K562 (cell line): ENCODE measurements at places on chromosomes 2 and 18.

DNA sequence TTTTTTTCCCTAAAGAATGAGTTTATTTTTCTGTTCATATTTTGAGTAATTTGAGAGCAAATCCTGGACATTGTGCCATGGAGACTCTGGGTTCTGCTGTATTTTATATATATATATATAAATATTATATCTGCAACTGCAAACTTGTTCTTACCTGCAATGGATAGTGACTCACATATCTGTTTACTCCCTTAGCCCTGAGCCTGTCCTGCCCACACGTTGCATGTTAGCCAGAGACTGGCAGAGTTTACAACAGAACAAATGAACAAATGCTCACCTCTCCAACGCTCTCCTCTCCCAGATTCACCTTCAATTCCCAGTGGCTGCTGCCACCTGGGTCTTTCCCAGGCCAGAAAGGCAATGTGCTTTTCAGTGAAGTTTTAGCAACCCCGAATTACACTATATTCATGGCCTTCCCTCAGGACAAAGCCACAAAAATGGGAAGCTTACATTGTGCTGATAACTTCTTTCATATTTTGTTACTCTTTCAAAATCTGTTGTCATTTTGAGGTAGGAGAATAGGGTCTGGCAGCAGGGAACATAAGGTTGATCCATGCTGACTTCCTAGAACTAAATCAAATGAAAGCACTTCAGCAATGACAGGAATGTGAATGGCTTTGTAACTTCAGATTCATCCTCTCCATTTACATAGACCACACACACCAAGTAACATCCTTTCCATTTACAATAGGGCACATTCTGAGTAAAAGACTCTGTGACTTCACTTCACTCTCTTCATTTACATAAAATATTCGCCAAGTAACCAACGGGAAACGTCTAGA, 105.4 kb upstream of the FAM110C start:
- no peak for DNase-seq

GRCh38 chr2:239928391-239929350, 96.5 kb downstream of the NDUFA10 start:
- DNase-seq = no peak

DNA sequence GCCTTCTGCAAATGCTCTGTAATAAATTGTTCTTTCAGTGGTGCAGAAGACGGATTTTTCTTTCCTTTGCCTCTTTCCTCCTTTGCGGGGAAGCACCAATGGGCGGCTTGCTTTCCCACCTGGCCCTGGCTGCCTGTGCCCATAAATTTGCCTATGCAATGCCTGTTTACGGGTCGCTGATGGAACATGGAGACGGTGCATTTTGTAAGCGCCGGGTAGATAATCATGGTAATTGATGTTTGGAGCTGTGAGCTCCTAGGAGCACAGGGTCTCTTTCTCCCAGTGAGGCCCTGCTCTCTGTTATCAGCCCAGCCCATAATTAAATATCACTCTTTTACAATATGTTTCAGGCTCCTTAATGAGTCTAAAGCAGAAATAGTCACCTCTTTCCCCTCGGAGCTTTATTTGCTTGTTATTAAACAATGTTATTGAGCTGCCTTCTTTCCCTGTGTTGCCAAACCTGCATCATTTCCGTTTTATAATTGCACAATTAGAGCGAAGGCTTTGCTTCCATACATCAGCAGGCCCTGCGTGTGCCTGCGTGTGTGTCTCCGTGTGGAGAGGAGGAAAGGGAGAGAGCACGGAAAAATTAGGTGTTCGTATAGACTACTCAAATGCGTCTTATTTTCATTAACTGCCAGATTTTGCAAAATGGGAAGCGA, 437.4 kb upstream of the POU3F3 start:
- DNase-seq = no peak

DNA sequence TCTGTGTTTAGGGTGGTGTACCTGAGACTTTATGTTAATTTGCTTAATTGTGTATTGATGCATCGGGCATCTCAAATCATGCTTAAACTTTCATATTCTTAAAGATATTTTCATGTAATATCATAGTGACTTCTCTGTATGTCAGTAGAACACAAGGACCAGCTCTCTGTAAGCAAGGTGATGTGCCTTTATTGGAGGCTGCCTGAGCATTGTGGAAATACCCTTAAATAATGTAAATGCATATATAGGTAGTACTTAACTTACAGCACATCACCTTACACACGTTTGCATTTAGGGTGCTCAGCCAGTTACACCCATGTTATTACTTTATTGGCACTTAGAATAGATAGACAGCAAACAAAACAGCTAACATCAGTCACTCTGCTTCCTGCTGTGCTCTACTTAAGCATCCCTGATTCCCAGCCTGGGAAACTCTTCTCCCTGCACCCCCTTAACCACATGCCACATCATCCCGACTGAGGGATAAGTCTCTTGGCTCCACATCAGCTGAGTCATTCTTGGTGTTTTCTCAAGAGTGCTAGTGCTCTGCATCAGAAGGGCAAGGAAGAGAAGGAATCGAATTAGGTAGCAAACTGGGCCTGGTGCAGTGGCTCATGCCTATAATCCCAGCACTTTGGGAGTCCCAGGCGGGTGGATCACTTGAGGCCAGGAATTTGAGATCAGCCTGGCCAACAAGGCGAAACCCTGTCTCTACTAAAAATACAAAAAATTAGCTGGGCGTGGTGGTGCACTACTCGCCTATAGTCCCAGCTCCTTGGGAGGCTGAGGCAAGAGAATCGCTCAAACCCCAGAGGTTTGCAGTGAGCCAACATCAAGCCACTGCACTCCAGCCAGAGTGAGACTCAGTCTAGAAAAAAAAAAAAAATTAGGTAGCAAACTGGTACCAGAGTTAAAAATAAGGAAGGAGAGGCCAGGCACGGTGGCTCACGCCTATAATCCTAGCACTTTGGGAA, 108.7 kb downstream of the MAP3K20 start:
- peak; percentile 29 for DNase-seq

GRCh38 chr2:83022631-83023210, 1436.4 kb downstream of the SUCLG1 start:
- DNase-seq = no peak

GRCh38 chr2:130957915-130958314, 121.2 kb downstream of the ARHGEF4 start:
- DNase-seq = no peak
